Melanocyte of skin (primary cell): ENCODE measurements at places on chromosomes 5 and 9. TPM values are rescaled to one million over a fixed set of nuclear protein-coding genes. Genes with fewer than 3 reads are reported as not detected.

The TAF11L13 gene
- total RNA-seq, result not detected in 2 replicates

The IPO11 gene
- 20.6 and 24.0 TPM in 2 replicates for total RNA-seq

The SLC23A1 gene
- not detected in 2 replicates for total RNA-seq

The PCDHB16 gene
- total RNA-seq, result 0.36 TPM in 1 of 2 replicates, not detected in the other

The PCDHA9 gene
- not detected in 2 replicates for total RNA-seq

The TAF11L5 gene
- not detected in 2 replicates for total RNA-seq

The DOK3 gene
- total RNA-seq, result 1.5 and 2.1 TPM in 2 replicates
